ENCODE measurements at places on chromosomes 13 and 19.
A peak's percentile ranks its signal among the peaks of the same experiment; 100 is the strongest.

GRCh38 chr13:33206945-33207614, 78.5 kb downstream of the STARD13 start:
- ATAC-seq, result no peak

- no peak for ATAC-seq
Measured at GRCh38 chr19:11177592-11177991, 19.8 kb downstream of the KANK2 start.

DNA sequence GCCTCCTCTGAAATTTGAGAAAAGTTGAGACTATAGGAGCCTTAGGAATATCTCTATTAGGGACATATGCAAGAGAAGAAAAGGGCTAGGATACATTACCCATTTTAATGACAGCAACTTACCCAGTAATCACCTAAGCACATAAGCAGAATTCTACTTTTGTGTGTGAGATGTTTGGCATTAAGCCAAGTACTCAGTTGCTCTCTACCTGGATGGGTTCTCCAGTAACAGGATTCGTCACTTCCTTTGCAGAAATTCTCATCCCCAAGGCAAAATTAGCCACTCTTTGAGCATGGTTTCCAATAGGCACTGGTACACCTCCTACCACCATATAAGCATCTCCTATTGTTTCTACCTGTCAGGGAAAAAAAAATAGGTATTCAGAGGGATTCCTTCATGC, 95.1 kb downstream of the C13orf42 start:
- ATAC-seq, result no peak

DNA sequence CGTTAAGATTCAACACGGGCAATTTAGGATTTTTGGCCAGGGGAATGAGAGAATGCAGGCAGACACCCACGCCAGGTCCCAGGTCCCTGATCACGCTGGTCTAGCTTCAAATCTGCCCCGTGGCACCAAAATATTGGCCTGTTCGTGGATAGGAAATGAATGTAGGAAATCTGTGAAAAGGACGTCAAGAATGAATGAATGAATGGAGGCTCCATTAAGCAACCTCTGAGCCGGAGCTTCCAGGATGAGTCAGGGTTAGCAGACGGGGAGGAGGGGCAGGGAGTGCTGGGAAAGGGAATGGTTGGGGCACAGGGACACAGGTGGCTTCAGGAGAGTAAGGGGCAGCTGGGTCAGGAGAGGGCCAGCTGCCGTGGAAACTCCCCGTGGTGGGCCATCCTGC, 4.2 kb downstream of the SULT2B1 start:
- peak; percentile 25 for ATAC-seq

DNA sequence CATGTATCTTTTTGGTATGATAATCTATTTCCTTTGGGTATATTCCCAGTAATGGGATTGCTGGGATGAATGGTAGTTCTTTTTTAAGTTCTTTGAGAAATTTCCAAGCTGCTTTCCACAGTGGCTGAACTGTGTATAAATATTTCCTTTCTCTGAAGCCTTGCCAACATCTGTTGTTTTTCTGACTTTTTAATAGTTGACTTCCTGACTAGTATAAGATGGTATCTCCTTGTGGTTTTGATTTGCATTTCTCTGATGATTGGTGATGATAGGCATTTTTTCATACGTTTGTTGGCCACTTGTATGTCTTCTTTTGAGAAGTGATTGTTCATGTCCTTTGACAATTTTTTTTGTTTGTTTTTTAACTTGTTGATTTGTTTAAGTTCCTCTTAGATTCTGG, 61.6 kb upstream of the PCDH17 start:
- ATAC-seq, result no peak

DNA sequence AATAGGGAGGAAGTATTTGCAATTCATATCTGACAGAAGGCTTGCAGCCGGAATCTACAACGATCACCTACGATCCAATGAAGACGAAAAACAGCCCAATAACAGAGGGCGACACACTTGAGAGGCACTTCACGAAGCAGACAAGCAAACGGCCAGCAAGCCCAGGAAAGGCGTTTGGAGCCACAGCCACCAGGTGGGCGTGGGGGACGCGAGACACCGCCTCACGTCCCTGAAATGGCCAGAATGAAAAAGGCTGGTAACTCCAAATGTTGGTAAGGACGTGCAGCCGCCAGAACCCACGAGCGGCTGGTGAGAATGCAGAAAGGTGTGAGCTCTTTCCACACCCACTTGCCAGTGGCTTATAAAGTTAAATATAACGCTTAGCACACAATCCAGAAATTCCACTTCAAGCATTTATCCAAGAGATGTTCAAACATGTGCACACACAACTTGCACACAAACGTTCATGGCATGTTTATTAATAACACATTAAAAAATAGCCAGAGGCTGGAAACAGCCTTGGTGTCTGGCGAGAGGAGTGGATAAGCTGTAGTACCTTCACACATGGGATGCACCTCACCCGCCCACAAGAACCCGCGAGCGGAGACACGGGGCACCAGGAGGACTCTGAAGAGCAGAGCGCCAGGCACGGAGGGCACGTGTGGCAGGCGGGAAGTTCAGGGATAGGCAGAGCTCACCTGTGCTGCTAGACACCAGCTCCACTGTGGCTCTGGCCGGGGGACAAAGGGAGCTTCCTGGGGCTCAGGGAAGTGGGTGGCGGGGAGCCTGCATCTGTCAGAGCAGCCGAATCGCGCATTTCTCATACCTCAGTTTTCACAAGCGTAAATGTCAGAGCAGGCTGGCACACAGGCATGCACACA, 89.3 kb downstream of the SPACA7 start:
- no peak for ATAC-seq

GRCh38 chr19:54179921-54180461, 7.0 kb upstream of the TMC4 start:
- peak; percentile 48 for ATAC-seq

DNA sequence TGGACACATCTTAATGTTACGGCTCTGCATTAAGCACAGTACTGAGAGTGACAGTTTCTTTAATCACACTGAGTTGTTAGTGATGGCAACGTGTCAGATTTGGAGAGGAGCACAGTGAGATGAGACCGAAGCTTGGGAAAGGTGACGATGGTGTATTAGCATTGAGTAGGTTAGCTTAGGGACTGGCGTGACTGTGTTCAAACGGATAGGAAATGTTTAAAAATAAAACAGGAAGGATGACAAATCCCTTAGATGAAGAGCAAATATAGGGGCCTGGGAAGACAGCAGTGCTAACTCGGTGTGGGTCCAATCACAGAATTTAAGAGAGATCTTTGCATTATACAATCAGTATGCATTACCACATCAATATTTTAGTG, 384.3 kb downstream of the HS6ST3 start:
- no peak for ATAC-seq

GRCh38 chr19:12838182-12838885, at the start of gene MAST1:
TSS of gene MAST1 (plus strand) at chr19:12838515. CDS start at chr19:12838573, 58 bp downstream.
- ATAC-seq, result peak; percentile 42

- peak; percentile 74 for ATAC-seq
Measured at GRCh38 chr19:46206176-46206575, 23.4 kb upstream of the IGFL1 start.

- no peak for ATAC-seq
Measured at GRCh38 chr13:45084515-45084914, 35.8 kb upstream of the GTF2F2 start.

- no peak for ATAC-seq
Measured at GRCh38 chr13:37139356-37139755, 33.9 kb upstream of the CSNK1A1L start.

DNA sequence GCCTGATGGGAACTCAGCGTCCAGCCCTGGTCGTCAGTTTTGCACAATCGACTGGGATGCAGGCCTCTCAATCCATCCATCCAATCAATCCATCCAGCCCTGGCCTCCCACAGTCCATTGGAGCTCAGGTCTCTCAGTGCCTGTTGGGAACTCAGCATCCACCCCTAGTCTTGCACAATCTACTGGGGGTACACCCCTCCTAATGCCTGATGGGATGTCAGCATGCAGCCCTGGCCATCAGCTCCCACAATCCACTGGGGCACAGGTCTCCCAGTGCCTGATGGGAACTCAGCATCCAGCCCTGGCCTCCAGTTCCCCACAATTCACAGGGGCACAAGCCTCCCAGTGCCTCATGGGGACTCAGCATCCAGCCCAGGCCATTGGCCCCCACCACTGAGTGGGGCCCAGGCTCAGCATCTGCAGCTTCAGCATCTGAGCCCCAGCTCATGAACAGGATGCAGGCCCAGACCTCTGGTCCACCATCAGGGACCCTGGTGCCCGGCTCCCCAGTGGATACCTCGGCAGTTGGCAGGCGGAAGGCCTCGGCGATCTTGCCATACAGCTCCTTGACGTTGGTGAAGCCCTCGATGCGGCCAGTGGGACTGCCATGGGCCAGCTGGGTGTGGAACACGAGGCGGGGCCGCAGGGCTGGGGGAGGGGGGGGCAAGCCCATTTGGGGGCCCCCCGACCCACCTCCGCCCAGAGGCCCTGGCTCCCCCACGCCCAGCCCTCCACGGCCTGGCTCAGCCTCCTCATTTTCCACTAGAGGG, 7.2 kb upstream of the PTGER1 start:
- ATAC-seq, result no peak

DNA sequence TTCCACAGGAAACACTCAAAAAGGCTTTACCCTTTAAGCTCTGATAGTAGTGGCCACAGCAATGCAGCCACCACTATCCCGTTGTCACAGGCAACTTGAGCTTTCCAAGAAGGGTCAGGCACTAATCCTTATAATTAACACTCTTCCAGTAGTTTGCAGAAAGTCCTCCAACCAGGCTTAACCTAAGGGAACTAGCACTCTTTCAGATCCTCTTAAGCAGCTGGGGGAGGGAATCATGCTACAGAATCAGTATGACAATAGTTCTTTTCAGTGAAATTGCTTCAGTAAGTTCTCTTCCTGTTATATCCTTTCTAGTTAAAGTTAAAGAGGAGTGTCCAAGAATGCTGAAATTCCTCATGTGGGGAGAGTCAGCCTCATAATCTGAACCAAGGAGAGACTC, 82.2 kb downstream of the TNFSF11 start:
- ATAC-seq, result no peak

- no peak for ATAC-seq
Measured at GRCh38 chr13:23509781-23510543, 60.2 kb upstream of the TNFRSF19 start.

DNA sequence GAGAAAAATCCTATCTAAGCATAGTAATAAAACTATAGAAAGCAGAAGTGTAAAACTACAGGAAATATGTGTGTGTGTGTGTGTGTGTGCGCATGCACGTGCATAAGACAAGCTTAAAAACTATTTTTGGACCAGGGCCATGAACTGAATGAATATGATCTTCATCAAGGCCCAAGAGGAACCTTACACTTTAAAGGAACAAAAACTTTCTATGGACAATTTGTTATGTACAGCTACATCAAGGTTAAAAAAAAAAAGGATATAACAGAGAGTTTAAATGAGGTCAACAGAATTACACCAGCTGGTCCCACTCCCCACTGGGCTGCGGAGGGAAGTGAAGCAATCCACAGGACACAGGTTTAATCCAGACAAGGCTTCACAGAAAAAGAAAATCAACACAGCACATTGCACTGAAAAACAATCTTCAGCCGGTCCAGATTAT, 151.1 kb downstream of the LHFPL6 start:
- no peak for ATAC-seq

GRCh38 chr13:113041293-113041690, 64.3 kb upstream of the F7 start:
- no peak for ATAC-seq

DNA sequence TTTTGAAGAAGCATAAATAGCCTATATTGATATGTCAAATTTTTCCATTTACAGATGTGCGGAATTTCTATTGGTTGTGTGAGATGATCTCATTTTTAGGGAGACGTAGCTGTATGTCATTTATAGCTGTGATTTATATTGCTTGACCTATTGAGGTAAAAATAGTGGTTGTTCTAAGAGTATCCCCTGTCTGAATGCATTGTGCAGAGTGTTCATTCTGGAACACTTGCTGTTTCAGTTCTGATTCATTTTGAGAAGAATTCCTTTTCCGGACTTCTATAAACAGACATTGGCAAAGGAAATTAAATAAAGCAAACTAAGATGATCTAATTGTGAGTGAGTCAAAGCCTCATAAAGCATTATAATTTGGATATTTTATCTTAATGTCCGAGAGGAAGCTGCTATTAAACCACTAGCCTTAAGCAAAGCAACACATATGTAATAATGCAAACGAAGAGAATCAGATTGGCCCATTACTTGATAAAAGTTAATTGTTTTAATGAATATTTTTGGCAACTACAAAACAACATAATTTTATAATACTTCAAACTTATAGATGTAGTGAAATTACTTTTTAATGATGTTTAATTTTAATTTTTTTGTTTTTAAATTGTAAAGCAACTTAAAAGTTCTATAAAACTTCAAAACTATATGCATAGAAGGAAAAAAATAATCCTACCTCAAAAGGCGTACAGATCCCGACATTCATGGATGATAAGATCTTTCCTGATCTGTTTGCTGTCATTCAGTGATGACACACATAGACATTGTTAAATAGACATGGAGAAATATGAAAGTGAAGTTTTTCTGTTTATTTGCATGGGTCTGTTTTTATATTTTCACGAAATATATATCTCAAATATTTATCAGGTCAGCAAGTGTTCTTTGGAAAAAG, 942.6 kb upstream of the SLC10A2 start:
- no peak for ATAC-seq

- ATAC-seq, result no peak
Measured at GRCh38 chr19:52270266-52270885, 989 bp downstream of the ZNF766 start.
